HuH-7.5 (cell line): ENCODE measurements at places on chromosomes 12 and 14.

DNA sequence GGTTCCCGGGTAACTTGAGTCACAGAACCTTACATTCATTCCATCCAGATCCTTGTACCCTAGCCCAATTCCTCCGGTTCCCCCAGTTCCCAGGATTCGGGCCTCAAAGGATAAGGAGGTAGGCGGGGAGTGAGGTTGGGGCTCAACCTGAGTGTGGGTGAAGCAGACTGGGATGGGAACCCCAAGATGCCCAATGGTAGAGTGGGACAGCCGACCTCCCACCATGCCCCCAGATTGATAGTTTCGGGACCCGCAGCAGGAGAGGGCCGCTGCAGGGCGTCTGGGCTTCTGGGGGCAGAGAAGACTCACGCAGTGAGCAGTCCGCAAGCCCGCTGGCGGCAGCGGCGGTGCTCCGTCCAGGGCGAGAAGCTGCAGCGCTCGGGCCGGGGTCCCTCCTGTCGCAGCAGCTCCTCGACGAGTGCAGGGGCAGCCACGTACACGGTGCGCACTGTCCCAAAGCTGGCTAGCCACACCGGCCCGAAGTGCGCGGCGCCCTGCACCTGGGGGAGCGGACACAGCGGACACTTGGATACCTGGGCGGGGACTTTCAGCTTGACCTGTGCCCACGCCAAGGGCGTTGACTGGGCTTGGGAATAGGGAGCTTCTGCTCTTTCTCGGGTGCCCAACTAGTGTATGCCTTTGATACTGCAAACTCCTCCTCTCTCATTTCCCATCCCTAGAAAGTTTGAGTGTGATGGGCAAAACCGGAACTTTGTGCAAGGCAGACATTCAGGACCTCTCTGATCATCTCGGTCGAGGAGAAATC, 997 bp downstream of the CYP27B1 start:
- no peak for DNase-seq

- DNase-seq = no peak
Measured at GRCh38 chr12:27524839-27525753, 1.1 kb downstream of the PPFIBP1 start.

DNA sequence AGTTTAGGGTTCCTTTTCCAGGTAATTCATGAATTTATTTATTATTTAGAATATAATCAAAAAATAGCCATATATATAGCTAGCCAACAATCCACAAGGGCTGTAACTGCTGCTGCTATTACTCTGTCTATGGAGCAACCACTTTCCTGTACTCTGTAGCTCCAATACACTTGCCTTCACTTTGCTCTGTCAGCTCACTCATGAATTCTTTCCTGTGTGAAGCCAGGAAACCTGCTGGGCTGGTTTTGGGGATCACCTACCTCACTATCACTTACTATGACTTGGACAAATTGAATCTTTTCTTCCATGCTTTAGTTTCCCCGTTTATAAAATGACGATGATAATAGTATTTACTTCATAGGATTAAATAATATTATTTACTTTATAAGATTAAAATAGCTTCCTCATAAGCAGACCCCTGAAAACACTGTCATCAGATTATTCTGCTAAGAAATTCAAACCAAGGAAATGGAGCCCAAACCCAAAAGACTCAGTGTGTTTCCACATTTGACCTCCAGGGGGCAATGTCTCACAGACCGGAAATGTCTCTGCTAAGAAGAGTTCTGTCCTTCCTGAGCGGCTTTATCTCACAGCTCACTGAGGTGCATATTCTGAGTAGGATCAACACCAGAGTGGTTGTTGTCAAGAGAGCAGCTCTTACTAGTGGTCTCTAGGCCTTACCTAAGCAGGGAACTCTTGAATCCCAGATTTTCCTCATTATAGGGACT, 457.1 kb downstream of the DAD1 start:
- no peak for DNase-seq

DNA sequence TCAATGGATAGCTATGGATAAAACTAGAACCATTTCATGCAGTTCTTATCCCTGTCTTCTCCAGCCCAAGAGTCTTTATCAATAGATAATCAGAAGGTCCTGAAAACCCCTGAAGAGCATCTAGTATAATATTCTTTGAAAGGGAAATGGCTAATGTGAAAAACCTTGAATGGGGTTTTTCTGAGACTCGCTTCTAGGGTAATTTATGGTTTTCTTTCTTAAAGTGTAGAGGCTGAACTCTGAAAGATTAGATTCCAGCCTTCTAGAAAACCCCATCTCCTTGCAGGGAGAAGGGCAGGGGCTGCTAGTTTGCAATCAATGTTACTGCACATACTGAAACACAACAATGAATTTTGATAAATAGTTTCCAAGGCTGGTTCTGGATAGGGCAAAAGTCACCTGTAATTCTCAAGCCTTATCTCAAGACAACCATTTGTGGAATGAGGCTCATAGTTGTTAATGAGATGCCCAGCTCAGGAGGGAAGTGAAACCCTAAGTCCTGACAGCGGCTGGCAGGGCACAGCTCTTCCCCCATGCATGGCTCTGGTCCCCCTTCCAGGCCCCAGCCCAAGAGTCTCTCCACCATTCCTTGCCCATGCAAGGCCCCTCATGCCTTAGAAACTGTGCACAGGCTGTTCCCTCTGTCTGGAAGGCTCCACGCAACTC, 33.7 kb upstream of the PYGL start:
- no peak for DNase-seq

GRCh38 chr14:29829851-29830250, 97.8 kb downstream of the PRKD1 start:
- DNase-seq = no peak

DNA sequence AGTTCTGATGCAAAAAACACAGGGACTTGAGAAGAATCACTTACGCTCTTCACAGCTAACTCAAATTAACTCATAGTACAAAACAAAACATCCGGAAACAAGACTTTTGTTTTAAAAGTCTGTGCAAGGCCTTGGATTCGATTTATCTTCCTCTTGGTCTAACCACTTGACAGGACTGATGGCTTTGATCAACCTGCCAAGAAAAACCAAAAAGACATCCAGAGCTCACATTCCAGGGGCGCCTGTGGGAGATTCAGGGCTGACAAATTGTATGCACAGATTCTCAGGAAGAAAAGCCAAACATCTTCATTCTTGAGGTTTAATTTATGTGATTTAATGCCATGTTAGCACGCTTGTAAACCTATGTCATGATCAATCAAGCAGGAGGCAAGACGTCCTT, 129.1 kb upstream of the TMCC3 start:
- DNase-seq = no peak

- no peak for DNase-seq
Measured at GRCh38 chr14:105701456-105702274, 175.3 kb downstream of the TMEM121 start.
